ENCODE measurements at places on chromosomes 11 and 22. TPM values are rescaled to one million over a fixed set of nuclear protein-coding genes. Genes with fewer than 3 reads are reported as not detected.

DNA sequence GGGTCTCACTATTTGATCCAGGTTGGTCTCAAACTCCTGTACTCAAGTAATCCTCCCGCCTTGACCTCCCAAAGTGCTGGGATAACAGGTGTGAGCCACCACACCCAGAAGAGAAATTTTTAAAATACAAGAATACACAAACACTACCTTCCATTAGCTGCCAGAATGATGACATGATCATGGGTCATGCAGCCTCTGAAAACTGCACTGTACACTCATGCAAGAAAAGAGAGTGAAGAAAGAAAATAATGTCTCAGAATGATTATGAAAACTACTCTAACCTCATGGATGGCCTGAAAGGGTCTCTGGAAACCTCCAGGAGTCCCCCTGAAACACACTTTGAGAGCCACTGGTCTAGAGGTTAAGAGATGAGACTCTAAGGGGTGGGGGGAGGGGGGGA lies 18.8 kb downstream of the VPS37C start:
- DNase-seq, result no peak

DNA sequence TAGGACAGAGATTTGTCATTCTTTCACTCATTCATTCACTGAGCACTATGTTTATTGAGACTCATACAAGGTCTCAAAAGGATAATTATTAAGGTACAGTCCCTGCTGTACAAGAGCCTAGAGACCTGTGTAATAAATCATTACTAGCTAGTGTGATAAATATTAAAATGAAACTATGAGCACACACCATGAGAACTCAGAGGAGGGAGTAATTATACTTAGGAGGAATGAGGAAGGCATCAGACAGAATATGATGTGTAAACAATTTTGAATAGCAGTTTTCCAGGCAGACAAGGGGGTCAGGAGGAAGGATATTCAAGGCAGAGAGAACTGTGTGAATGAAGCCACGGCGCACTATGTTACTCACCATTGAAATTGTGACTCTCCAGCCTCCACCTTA lies 300.8 kb upstream of the ISX start:
- no peak for DNase-seq

DNA sequence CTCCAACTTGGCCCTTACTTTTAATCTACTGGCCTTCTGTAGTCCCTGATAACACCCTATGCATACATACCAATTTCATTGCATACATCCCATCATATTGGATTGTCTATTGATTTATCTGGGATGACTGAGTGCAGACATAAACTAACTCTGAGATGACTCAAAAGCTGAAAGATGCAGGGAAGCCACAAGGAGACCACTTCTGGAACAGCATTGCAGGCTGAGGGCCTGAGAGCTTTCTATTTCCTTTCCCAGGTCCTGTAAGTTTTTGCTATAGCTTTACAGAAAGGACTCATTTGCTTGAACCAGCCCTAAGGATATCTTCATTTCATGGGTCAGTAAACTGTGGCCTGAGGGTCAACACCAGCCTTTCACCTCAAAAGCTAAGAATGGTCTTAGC lies 15.1 kb upstream of the SPON1 start:
- no peak for DNase-seq

DNA sequence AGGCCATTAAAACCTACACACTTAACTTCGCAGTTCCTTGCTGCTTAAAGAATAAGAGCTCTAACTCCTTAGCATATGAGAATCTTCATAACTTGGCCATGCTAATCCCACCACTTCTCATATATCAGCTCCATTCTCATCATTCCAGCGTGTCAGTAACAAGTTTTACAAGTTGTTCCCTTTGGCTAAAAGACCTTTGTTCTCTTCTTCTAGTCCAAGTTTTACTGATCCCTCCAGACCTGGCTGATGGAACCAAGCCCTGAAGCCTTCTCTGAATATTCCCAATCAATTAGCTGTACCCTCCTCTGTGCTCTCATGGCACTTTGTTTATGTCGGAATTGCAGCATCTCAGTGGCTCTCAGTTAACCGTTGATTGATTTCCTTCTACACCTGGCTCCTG lies 35.8 kb downstream of the GAB2 start:
- no peak for DNase-seq

GRCh38 chr11:129720156-129720555 lies 95.5 kb upstream of the TMEM45B start:
- DNase-seq, result no peak

DNA sequence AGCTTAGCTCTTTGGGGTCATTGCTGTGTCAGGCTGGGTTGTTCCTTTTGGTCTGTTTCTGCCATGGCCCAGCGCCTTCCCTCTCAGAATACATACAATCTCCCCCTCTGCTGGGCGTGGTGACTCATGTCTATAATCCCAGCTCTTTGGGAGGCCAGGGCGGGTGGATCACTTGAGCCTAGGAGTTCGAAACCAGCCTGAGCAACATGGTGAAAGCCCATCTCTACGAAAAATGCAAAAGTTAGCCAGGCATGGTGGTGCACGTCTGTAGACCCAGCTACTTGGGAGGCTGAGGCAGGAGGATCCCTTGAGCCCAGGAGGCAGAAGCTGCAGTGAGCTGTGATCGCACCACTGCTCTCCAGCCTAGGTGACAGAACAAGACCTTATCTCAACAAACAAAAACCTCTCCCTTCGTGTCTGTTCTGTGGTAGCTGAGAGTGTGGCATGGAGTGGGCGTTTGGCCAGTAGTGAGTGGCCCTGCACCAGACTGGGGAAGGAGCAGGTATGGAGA lies 46.7 kb upstream of the RAB1B start:
- DNase-seq, result peak; percentile 49

DNA sequence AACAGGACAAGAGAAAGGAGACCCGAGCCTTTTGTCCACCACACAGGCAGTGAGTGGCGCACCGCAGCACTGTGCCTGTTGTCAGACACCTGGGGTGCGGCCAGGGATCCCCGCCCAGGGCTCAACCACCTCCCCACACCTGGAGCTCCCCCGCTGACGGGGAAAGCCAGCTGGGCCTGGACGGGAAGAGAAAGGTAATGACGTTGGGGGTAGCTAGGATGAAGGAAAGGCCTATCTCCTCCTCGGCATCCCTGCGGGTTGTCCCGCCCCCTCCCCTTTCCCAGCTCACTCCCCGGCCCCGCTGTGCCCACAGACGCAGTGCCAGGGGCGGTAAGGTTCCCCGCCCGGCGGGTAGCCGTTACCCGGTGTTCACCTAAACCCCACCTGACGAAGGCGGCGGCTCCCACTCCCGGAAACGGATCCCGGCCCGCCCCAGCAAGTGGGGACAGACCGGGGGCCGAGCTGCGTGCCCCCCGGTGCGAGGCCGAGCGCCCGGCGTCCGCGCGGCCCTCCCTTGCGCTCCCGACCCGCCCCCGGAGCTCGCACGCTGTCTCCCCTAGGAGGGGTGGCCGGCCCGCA lies 495 bp downstream of the HYOU1 start:
- peak; percentile 69 for DNase-seq

DNA sequence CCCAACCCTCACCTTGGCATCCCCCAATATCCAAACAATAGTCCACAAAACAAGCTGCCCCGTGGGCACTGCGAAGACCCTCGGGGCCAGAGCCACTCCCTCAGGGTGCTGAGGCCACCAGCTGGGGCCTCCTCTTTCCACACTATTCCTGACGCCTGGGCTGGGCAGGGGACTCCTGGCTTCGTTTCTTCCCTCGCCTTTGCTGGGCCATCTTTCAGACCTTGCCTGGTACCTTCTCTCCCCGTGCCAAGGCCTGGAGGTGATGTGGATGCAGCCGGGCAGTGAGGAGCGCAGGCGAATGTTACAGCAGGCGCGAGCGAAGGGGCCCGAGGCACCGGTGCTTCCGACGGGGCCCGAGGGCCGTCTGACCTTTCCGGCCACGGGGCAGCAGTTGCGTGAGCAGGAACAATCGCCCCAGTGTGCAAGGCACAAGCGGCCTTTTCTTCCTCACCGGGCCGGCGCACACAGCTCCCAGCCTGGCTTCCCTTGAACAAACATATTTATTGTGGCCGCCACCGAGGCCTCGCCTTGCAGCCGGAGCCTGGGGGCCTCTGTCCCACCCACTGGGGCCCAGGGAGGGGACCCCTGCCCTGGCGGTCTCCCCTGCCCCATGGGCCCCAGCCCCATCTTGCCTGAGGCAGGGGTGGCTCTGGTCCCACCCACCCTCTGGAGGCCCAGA lies 32.6 kb upstream of the KCNQ1OT1 start:
- DNase-seq, result no peak

DNA sequence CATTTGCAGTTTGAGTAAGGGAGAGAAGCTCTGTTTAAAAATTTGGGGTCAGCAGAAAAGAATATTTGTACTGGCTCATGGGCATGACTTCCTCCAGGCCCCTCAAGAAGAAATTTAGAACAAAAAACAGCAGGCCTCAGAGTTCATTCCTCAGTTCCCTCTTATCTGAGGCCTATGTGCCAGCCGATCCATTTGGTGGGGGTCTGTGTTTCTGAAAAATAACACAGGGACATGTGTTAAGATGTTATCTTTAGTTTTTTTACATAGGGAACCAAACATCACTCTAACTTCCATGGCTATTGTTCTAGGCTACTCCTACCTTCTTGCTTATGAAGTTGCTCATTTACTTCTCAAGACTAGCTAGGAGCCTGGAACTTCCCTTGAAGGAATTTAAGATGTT lies 16.2 kb upstream of the HSD17B12 start:
- DNase-seq, result no peak

DNA sequence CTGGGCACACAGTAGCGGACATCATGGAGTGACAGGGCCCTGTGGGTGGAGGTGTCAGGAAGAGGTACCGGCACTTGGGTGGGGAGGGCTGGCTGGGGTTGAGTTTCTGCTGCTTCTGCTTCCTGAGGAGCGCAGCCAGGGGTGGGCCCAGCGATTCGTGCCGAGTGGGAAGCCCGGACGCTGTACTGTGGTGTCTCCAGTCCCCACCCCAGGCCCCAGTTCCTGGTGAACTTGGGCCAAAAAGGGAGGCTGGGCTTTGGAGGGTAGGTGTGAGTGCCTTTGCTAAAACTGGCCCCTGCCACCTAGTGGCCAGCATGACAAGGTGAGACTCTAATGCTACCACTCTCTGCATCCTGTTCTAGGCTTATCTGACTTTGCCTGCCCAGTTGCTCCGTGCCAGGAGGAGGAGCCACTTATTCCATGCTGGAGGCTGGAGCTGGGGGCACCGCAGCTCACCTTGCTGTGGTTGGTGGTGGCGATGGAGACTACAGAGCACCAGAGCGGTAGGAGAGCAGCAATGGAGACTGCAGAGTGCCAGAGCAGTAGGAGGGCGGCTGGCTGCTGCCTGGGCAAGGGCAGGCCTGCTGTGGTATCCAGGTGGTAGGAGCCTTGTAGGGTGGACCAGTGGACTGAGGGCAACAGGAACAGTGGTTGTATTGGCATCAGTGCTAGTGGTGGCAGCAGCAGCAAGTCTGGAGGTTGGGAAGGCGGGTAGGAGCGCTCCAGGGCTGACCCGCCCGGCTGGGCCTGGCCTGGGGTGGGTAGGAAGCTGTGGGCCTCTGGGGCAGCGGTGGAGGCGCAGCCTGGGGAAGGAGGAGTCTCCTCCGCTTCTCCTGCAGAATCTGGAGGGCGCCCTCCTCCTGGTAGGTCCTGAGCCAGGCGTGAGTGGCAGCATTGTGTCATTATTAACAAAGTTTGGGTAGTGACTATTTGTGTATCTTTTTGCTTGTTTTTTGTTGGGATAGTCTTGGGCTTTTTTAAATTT lies 2.2 kb upstream of the RFPL2 start:
- peak; percentile 54 for DNase-seq

DNA sequence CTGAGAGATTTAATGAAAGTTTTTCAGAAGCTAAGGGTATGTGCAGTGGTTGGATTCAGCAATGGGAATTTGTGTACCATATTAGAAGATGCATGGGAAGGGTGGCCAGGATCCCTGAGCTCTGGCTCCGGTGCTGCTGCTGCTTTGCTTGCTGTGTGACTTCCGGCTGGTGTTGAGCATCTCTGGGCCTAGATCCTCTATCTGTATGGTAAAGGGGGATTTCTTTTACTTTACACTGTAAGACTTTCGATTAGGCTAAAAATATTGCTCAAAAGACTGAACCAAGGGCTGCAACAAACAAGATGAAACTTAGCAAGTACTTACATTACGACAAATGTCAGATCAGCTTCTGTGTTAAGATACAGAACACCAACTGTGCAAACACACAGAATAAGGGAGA lies 39.1 kb downstream of the XRRA1 start:
- DNase-seq, result no peak

GRCh38 chr11:47587723-47588326 lies 1.3 kb downstream of the FAM180B start:
- no peak for DNase-seq

GRCh38 chr11:124160986-124161385 lies 22.2 kb upstream of the OR10D3 start:
- no peak for DNase-seq

- DNase-seq, result no peak
These were observed 23.2 kb upstream of the FEZ1 start for GRCh38 chr11:125519256-125519655.

- peak; percentile 66 for DNase-seq
These were observed 915 bp downstream of the FEZ1 start for GRCh38 chr11:125494974-125495725.

DNA sequence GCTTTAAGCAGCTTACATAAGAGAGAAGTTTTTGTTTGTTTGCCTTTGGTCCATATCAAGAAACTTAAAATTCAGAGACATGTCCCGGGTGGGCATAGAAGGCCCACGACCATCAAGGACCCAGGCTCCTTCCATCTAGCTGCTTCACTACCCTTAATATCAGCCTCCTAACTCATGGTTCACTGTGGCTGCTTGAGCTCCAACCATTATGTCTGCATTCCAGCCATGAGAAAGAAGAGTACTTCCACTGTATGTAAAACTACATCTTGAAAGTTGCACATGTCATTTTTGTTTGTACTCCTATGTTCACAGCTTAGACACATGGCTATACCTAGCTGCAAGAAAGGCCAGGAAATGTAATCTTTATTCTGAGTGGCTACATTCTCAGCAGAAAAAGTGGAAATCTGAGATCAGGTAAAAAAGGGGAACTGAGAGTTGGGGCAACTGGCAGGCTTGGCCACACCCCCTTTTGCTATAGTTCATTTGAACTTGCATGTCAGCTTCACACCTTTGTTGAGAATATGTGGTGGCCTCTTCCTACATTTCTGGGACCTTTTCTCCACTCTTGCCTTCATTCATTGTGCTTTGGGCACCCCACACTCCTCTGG lies 81.3 kb upstream of the TP53I11 start:
- no peak for DNase-seq

DNA sequence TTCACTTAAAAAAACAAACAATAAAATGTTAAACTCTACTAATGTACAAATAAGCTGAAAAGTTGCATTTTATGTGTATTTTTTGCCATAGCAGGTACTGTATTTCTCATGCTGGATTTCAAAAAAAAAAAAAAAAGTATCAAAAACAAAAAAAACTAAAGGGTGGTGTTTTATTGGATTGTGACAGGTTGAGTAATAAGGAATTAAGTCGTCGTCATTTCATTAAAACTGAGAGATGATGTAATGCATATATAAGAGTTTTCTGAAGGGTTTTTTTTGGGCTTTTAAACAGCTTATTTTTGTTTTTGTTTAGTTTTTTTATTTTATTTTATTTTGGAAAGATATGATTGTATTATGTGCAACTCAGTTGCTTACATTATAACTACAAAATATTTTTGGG lies 10.9 kb upstream of the ADSL start:
- no peak for DNase-seq

GRCh38 chr11:38517991-38518390 lies 1920.0 kb upstream of the RAG2 start:
- no peak for DNase-seq

SLC5A1 gene
- 3.2 TPM for total RNA-seq

TRIM6 gene
- total RNA-seq, result 0.87 TPM

TSSK2 gene
- total RNA-seq, result not detected

ABTB2 gene
- total RNA-seq, result 2.1 TPM

Data from pancreas (tissue), 10 donors.